Activated CD4-positive, alpha-beta T cell treated with anti-CD3 and anti-CD28 coated beads, Interleukin-2, amount 50 U/mL, for 24 hours (primary cell): ENCODE measurements at places on chromosomes 3 and 15.

DNA sequence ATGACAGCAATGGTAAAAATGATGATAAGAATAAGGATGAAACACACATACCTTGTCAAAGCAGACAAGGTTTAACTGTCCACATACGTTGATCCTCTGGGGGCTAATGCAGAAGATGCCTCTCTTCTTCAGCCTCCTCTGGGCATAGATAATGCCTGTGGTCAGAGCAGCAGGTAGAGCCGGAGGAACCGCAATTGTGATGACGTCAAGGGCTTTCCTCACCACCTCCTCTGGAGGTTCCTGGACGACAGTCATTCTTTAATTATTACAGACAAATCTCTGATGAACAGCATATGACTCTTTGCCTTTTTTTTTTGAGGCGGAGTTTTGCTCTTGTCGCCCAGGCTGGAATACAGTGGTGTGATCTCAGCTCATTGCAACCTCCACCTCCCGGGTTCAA is 86.3 kb upstream of the ATP13A5 start:
- DNase-seq: no peak

DNA sequence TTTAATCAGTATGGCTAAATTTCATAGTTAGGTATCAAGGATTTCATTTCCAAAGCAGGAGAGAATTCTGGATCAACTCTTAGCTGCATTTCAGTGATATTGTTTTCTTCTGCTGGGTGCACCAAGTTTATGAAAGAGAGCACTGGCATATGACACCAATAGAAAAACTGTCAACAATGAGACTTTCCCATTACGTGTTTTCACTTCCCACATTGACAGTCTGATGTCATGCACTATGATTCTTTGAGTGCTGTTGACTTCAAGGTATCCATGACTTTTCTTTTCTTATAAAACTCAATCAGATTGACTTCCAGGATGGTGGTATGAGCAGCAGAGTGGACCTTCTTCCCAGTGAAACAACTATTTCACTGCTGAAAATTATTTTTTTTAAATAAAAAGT is 476.1 kb downstream of the EDEM1 start:
- no peak for DNase-seq

DNA sequence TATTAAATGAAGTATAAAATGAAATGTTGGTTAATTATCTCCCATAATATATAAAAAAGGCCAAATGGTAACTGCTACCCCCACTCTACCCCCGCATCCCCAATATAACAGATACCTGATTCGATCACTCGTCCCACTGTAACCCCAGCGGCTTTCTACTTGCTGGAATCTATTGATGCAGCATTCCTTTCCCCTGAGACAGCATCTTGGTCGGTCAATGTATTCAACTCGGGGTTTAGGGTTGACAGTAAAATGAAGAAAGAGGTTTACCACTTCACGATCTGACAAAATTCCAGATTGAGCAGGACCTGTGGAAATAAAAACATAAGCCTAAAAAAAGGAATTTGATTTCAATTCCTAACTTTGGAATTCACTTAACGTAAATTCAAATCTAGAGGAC is 18.6 kb upstream of the C15orf40 start:
- DNase-seq: no peak

DNA sequence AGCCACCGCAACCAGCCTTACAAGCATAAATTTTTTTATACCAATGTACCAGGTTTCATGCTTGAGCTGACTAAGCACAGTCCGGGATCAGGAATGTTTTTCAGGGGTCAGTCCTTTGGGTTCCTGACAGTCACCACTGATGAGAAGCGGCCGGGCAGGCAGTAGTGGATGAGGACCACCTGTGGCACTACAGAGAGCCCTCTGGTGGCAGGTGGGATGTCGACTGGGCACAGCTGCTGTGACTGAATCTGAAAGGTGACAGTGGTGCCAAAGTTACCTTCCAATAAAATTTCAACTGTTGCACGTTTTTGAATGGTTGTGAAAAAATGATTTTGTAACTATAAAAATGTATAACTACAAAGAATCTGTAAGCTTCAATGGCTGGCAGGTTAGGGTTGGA is 34.0 kb downstream of the TPRA1 start:
- no peak for DNase-seq

DNA sequence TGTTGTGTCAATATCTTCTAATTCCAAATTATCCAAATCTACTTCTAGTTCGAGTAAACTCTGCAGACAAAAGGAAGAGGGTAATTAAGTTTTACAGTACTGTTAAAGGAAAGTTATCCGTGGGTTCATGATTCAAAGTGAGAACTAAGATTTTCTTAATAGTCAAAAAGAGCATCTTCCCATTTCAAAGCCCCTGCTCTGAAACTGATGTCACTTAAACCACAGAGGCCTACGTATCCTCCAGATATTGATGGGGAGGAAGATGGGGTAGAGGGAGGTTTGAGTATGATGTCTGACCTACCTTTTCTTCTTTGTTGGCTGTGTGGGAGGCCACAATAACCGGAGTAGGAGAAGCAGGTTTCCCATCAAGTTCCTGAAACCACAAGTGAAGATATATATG is 14.1 kb downstream of the MRPS22 start:
- no peak for DNase-seq

DNA sequence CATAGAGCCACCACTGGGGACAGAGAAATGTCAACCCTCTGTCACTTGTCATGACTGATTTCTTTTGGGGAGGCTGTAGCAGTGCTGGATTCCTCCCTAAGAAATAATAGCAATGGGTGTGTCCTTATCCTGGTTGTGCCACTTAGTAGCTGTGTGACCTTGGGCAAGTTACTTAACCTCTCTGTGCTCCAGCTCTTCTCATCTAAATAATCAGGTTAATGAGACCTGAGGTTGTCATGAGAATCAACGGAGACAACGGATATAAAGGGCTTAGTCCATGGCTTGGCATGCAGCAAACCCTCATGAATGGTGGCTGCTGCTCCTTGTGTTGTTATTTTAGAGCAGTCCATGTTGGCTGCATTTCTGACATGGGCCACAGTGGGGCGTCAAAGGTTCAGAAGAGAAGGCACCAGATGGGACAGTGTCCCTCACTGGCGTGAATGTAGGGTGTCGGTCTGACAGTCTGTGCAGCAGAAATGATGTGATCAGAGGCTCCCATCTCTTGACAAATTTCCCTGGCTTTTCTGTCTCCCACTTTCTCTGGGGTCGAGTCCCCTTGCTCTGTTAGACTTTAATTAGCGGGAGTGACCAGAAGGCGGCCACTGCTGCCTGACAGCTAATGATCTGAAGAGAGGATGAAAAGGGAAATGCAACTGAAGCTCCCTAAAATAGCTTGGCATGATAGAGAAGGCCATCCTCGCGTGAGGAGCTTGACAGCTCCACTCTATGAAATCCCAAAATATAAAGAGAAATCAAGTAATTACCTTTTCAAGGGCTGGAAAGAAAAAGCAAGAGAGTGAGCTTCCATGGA is 209.4 kb downstream of the CADPS start:
- no peak for DNase-seq

GRCh38 chr3:127790882-127791183 is 31.5 kb downstream of the MGLL start:
- no peak for DNase-seq

DNA sequence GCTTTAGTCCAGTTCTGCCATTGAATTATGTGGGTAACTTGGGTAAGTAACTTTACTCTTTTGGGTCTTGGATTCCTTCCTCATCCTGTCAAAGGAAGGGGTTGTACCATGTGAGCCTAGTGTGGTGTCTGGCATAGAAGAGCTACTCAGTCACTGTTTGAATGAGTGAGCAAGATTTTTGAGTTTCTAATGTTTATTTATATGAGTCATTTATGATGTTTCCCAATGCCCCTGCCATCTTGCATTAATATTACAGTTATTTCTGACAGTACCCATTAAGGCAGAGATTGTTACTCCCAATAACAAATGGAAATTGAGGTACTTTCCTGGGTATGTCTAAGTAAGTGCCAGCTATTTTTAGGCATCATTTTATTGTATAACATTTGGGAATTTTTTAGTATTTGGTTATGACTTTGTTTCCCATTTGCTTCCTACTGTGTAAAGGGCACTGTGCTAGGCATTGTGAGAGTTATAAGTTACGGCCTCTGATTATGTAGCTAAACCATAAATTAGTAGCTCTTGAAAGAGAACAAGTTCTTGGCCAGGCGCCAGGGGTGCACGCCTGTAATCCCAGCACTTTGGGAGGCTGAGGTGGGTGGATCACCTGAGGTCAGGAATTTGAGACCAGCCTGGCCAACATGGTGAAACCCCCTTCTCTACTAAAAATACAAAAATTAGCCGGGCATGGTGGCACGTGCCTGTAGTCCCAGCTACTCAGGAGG is 23.5 kb downstream of the NR1D2 start:
- no peak for DNase-seq

DNA sequence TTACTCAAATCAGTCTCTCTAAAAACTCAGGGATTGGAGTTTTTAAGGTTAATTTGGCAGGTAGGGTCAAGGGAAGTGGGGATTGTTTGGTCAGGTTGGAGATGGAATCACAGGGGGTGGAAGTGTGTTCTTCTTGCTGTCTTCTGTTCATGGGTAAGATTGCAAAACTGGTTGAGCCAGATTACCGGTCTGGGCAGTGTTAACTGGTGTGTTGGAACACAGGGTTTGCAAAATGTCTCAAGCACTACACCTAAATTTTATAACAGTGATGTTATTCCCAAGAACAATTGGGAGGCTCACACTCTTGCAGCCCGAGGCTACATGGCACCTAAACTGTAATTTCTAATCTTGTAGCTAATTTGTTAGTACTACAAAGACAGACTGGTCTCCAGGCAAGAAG is 425.4 kb downstream of the PLOD2 start:
- no peak for DNase-seq

GRCh38 chr3:150725548-150725947 is 21.8 kb upstream of the ERICH6 start:
- no peak for DNase-seq

- DNase-seq: no peak
Observed at GRCh38 chr3:24968036-24968435, 460.0 kb upstream of the RARB start.

DNA sequence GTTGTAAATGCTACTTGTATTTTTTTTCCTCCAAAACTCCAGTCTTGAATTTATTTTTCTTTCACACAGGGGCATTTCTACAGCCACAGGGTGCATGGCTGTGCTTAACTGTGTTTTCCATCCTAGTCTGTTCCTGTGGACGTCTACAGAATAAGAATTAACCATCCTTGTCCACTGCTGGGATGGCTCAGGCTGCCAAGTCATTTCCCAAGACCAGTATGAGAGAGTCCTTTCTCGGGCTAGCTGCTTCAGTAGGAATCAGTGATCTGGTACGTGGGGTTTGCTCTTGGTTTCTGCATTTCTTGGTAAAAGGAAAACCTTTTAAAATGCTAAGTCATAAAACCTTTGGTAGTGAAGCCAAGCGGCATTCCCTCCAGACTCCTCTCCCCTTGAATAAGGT is 29.8 kb downstream of the CHDH start:
- no peak for DNase-seq

DNA sequence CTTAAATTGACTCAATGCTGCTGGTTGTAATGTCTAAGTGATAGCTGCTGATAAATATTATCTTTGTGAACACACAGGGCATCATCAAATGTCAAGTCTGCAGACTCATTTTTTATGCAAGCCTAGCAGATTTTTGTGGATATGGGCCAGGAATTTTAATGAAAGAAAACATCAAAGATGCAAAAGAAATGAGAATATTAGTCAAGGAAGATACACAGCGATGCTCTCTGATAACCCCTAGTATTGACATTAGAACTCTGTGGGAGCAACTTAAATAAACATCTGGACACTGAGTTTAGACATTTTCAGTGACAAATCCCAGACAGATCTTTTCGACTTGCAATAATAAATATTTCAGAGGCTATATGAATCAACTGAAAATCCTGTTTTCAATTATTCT is 28.3 kb downstream of the POLR2M start:
- no peak for DNase-seq

DNA sequence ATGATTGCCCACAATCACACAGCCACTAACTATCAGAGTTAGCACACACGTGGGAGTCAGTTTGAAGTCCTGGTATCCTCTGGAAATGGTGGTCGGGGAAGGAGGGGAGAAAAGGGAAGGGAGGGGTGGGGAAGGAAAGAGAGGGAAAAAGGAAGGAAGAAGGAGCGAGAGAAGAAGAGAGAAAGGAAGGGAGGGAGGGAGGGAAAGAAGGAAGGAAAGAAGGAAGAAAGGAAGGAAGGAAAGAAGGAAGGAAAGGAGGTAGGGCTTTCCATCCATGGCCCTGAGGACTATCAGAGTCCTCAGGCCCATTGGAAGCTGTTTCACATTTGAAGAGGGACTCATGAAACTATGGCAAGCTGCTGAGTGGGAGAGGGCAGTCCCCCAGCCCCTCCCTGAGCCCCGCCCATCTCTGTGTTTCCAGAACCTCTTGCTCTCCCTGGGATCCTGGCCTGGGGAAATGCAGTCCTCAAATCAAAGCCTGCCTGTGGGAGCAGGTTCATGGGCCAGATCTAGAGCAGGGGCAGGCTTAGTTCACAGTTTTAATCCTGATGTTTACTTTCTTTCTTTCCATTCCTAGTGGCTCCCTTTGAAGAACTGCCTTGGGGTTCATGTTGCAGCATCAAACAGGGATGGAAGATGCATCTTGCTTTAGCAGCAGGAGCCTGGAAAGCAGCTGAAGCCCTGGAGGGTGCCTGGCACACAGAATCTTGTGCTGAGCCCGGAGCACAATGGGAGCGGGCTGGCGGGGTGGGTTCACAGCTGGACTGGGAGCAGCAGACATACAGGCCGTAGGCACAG is 66.1 kb upstream of the GLCE start:
- no peak for DNase-seq

DNA sequence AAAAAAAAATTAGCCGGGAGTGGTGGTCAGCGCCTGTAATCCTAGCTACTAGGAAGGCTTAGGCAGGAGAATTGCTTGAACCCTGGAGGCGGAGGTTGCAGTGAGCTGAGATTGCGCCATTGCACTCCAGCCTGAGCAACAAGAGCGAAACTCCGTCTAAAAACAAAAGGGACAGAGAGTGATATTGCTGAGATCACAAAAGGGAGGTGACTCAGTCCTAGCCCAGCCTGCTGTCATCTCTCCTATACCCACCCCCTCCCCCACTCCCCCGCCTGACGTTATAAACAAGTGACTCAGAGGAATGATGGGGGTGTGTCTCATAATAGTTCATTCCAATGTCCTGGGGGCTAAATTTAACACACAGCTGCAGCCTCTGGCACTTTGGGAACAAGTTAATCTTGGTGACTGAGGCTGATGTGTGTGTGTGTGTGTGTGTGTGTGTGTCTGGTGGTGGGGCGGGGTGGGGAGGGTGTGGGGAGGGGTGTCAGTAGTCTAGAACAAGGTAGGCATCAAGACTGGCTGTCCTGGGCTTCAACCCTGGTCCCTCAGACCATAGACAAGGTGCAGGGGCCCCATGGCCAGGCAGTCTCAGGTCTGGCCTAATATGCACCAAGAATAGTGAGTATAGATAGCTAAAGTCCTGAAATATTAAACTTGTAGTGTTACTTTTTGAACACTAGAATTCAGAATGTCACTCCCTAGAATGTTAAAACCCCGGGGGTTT is 1.3 kb upstream of the KLHL40 start:
- peak; percentile 19 for DNase-seq

- DNase-seq: no peak
Observed at GRCh38 chr3:115062412-115062956, 84.6 kb downstream of the ZBTB20 start.

GRCh38 chr3:9250236-9250635 is 790 bp upstream of the SRGAP3 start:
- no peak for DNase-seq
